ENCODE measurements at places on chromosomes 16 and 17. TPM values are rescaled to one million over a fixed set of nuclear protein-coding genes. Genes with fewer than 3 reads are reported as not detected.
A peak's percentile ranks its signal among the peaks of the same experiment; 100 is the strongest.

DNA sequence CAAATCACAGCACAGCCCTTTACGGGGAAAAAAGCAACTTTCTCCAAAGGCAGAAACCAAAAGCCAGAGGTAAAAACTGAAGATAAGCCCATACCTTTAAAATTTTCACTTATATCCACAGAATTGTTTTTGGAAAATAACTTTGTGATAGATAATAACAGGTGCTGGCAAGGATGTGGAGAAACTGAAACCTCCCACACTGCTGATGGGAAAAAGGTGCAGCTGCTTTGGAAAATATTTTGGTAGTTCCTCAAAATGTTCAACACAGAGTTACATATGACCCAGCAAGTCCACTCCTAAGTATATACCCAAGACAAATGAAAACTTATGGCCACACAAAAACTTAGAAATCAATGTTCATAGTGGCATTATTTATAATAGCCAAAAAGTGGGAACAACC is 12.2 kb downstream of the EFTUD2 start:
- no peaks in the 10 kb centered on the region for H3K4me1 ChIP-seq
- H3K36me3 ChIP-seq: peaks cover 6% of the 10 kb centered on the region
- H3K27ac ChIP-seq: no peak overlapping the region
- H3K4me3 ChIP-seq: no peak overlapping the region

- peaks cover 19% of the 10 kb centered on the region for H3K36me3 ChIP-seq
- peaks cover under 1% of the 10 kb centered on the region for H3K4me1 ChIP-seq
- H3K27me3 ChIP-seq: no peaks in the 10 kb centered on the region
- no peak overlapping the region for H3K27ac ChIP-seq
- no peak for DNase-seq
- no peak overlapping the region for H3K4me3 ChIP-seq
These were observed 42.0 kb downstream of the GOSR1 start for GRCh38 chr17:30519166-30519565.

DNA sequence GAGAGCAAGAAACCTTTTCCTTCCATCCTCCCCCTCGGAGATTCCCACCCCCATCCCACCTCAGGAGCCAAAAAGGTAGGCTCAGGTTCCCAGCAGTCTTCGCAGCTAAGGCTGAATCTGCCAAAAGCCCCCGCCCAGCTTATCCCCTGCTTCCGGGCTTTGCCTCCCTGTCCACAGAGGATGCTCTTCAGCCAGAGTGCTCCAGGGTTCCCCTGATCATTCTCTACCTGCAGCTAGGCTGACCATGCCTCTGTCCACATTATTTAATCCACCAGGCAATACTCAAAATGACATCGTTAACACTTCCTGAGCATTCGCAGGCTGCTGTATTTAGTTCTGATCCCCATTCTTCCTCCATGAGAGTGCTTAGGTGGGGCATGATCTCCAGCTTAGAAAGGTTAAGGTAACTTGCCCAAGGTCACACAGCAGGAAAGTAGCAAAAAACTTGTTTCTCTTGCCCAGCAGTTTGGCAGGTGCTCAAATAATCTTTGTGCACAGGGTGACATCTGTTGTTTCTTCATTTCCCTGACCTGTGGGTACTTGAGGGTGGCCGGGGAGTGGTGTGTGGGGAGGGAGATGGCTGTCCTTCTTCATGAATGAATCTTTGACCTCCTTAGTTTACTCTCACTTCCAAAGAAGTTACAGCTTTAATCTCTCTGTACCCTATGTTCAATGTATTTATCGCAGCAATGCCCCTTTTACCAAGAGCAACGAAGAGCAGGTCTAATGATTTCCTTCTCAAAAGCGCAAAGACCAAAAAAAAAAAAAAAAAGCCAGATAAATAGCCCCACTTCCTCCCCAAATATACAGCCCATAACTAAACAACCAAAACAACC is 848 bp upstream of the TBKBP1 start:
- no peaks in the 10 kb centered on the region for H3K27me3 ChIP-seq
- no peak for DNase-seq
- no peaks in the 10 kb centered on the region for H3K36me3 ChIP-seq
- no peak overlapping the region for H3K27ac ChIP-seq
- H3K4me3 ChIP-seq: peak overlapping the region; percentile 95
- peaks cover 10% of the 10 kb centered on the region for H3K4me1 ChIP-seq

DNA sequence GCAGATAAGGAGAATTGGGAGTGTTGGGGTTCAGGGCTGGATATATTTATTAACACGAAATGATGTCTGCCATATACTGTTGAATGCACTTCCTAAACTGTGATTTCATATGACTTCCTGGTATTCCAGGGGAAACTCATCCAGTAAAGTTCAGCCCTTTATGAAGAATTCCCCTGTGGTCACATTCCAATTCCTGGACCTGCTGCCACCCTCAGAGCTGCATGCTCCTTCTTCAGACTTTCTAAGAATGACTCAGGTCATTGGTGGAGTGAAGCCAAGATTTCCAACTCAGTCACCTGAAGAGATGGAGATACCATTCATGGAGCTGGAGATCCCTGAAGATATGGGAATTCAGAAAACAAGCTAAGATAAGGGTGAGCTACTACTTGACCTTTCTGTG is 114.2 kb upstream of the TMEM97 start:
- H3K27ac ChIP-seq: no peak overlapping the region
- H3K4me3 ChIP-seq: no peak overlapping the region
- DNase-seq: no peak
- no peaks in the 10 kb centered on the region for H3K36me3 ChIP-seq
- no peaks in the 10 kb centered on the region for H3K27me3 ChIP-seq

GRCh38 chr17:67558740-67559380 is 158.9 kb upstream of the NOL11 start:
- no peaks in the 10 kb centered on the region for H3K27me3 ChIP-seq
- H3K27ac ChIP-seq: no peak overlapping the region

SLFN12 gene
- total RNA-seq: 7.2 TPM
